ENCODE measurements at places on chromosomes 5 and 9. TPM values are rescaled to one million over a fixed set of nuclear protein-coding genes. Genes with fewer than 3 reads are reported as not detected.

Gene NMUR2
- total RNA-seq, result not detected

Gene ACSL6
- not detected for total RNA-seq

Gene ZDHHC11B
- total RNA-seq, result not detected

Gene PFN3
- not detected for total RNA-seq

Gene POLR3G
- 14.0 TPM for total RNA-seq

Gene OGN
- total RNA-seq, result not detected

Gene BAAT
- not detected for total RNA-seq

Gene MLANA
- not detected for total RNA-seq

Gene DMRTA1
- 0.33 TPM for total RNA-seq

Gene TERT
- total RNA-seq, result not detected

Gene SPINK7
- total RNA-seq, result not detected

Gene PCDHA3
- under 0.01 TPM for total RNA-seq

Gene HARS2
- 31.7 TPM for total RNA-seq

Gene ANKRD31
- 0.10 TPM for total RNA-seq

Gene PCDHGA4
- 6.3 TPM for total RNA-seq

Gene LHX3
- not detected for total RNA-seq

Gene CARTPT
- total RNA-seq, result not detected

Gene BARHL1
- total RNA-seq, result not detected

Gene SURF2
- 10.7 TPM for total RNA-seq

Gene CDH18
- total RNA-seq, result not detected

Gene F2R
- total RNA-seq, result 331 TPM

Gene NEUROG1
- total RNA-seq, result not detected

Gene ZDHHC21
- 32.1 TPM for total RNA-seq

All from vein endothelial cell (primary cell).